ENCODE measurements at places on chromosomes 3 and 15.

DNA sequence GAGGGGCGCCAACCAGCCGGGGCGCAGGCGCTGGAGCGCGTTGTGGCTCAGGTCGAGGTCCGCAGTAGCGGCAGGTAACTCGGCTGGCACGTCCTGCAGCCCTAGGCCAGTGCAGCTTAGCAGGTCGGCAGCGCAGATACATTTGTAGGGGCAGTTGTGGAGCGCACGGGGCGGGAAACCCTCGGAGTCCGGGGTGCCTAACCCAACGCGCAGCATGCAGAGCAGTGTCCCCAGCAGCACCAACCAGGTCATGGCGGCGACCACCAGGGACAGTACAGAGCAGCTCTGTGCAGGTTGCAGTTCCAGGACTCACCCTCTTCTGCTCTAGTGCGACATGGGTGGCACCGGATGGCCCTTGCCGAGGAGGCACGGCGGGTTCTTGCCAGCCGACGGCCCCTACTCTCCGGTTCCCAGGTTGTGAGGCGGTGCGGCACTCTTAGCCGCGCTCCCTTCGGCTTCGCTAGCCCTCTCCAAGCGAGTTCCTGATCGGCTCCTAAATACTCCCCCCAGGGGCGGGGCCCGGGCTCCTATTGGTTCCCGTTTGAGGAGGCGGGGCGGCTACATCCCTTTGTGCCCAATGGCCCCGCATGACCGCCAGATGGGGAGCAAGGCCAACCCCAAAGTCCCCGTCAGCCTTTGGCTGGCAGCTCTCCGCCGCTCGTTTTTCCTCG lies at the start of gene AMIGO3:
Gene AMIGO3, minus strand, starts transcription at position 471 of the 671 bp plus-strand sequence. Its CDS starts 219 bp downstream, at position 252.
- peak; percentile 85 for DNase-seq

GRCh38 chr3:156741935-156742334 lies 67.5 kb downstream of the TIPARP start:
- DNase-seq: no peak

GRCh38 chr15:47813748-47814384 lies 96.6 kb downstream of the SEMA6D start:
- DNase-seq: no peak

GRCh38 chr15:93146196-93146595 lies 57.2 kb upstream of the RGMA start:
- DNase-seq: no peak

GRCh38 chr15:58684751-58685150 lies 64.8 kb downstream of the ADAM10 start:
- no peak for DNase-seq
